Adrenal gland (tissue), 19 donors: ENCODE measurements at places on chromosomes 1 and 21.

GRCh38 chr1:118081387-118081786 is 103.6 kb downstream of the SPAG17 start:
- DNase-seq: no peak

DNA sequence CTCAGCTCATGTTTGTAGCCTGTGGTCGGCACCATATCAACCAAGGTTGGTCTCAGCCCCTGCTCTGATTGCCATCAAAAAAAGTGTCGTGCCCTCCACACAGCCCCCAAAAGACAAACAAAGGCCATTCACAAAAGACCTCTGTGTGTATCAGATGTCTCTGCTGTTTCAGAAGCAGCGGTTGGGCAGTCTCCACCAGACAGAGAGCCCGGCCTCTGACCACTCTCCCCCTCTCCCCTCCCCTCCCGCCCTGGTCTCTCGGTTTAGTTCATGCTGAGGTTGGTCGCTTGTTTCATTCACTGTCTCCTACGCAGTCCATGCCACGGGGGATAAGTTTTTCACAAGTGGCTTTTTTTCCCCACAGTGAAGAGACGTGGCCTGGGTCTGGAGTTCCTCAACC is 27.1 kb downstream of the ACTA1 start:
- DNase-seq: no peak

- no peak for DNase-seq
Observed at GRCh38 chr1:192954705-192955265, 104.4 kb downstream of the UCHL5 start.

- no peak for DNase-seq
Observed at GRCh38 chr1:57165546-57165945, 199.7 kb upstream of the C8B start.

- DNase-seq: no peak
Observed at GRCh38 chr1:145716641-145717345, 2.5 kb upstream of the CD160 start.

- no peak for DNase-seq
Observed at GRCh38 chr1:48627486-48627885, 149.2 kb downstream of the BEND5 start.

GRCh38 chr1:90411185-90411584 is 305.9 kb downstream of the BARHL2 start:
- DNase-seq: no peak

- no peak for DNase-seq
Observed at GRCh38 chr1:20063861-20064292, 6.1 kb upstream of the PLA2G5 start.
